ENCODE measurements at places on chromosomes 2 and 18.

DNA sequence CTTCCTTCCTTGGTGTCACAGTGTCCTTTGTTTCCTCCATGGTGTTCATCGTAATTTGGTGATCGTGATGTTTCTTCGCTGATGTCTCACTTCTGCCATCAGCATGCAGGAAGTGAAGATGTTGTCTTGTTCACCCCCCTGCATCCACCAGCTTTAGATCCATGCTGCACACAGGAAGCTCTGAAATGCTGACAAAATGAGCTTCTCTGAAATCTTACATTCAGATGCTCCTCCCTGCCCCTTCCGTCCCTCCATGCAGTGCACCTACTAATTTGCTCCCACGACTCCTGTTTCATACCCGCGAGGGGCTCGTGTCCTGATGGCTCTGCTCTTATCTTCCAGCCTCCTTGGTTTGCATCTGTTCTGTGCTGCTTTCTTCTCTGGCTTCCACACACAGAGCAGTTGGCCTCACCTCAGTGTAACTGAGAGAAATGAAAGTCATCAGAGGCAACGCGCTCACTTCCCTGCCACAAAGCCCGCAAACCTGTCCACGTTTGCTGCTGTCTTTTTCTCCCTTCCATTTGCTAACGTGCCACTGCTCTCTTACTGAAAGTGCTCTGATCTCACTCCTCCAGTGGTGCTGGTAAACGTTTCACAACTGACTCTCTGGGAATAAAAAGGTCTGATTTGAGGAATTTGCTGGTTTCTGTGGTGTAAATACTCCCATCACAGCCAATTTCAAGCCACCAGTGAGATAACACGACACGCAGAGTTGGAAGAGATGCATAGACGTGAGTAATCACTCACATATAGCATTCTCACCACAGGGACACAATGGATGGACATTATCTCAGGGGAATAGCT is 41.0 kb upstream of the MGAT4A start:
- DNase-seq, result no peak

GRCh38 chr2:150985741-150986140 is 275.9 kb downstream of the RBM43 start:
- no peak for DNase-seq

- no peak for DNase-seq
Observed at GRCh38 chr2:98155716-98156115, 68.7 kb downstream of the VWA3B start.

GRCh38 chr18:65606551-65607130 is 144.2 kb upstream of the CDH7 start:
- DNase-seq, result no peak

- DNase-seq, result no peak
Observed at GRCh38 chr18:22114526-22115321, 54.7 kb upstream of the GATA6 start.

- no peak for DNase-seq
Observed at GRCh38 chr2:231294571-231295362, 96.3 kb downstream of the ARMC9 start.

GRCh38 chr2:191867507-191867847 is 20.6 kb upstream of the CAVIN2 start:
- DNase-seq, result no peak

- DNase-seq, result no peak
Observed at GRCh38 chr2:3468296-3468988, 50.9 kb downstream of the ADI1 start.

- DNase-seq, result no peak
Observed at GRCh38 chr2:237739101-237739500, 59.5 kb upstream of the RBM44 start.

- DNase-seq, result no peak
Observed at GRCh38 chr2:180110469-180110868, 103.4 kb upstream of the CWC22 start.
